ENCODE measurements at places on chromosomes 1 and 21. TPM values are rescaled to one million over a fixed set of nuclear protein-coding genes. Genes with fewer than 3 reads are reported as not detected.

- DNase-seq = no peak
These were observed 41.4 kb downstream of the SCMH1 start for GRCh38 chr1:41200728-41201127.

DNA sequence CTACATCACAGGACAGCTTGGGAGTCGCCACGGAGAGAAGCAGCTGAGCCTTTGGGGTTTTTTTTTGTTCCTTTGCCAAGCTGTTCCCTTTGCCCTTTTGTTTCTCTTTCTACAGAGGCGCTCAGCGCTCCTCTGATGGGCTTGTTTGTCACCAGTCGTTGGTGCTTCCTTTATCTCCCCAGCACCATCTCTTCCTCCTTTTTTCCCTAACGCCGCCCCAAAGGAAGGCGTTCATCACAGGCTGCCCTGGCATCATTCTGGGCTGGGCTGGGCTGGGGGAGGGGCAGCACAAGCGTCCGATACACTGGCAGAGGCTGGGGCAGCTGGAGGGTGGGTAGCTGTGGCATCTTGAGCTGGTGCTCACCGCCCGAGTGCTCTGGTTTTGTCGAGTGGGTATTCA lies 10.5 kb downstream of the IGSF21 start:
- no peak for DNase-seq

The OLIG2 gene
- not detected for total RNA-seq

The ATP13A2 gene
- 65.4 TPM for total RNA-seq

DNA sequence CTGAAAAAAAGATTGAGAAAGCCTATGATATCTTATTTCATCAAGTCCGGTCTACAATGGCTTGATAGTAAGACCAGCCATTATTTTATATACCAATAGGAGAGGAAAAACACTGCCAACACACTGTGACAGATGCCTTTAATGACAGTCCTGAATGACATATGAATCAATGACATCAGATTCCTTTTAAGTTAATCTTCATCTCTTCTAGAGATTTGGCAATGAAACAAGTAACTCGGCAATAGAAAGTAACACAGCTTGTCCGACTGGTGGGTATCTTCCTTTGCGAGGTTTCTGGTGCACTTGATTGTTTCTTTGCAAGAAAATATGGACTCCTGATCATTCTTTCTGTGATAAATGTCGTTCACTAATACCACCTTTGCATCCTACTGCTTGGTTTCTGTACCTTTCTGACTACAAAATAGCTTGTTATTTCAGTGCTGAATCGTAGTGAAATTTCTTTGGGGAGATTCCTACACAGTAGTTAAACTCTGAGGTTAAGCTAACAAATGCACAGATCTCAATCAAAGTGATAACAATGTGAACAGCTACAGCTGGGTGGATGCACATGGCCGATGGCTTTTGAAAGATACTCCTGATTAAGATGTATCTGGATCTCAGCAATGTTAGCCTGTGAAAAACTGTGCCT lies 104.7 kb downstream of the MRPS6 start:
- DNase-seq = no peak

The GBP3 gene
- 33.6 TPM for total RNA-seq

- no peak for DNase-seq
These were observed 326.7 kb downstream of the SIPA1L2 start for GRCh38 chr1:232303222-232303620.

DNA sequence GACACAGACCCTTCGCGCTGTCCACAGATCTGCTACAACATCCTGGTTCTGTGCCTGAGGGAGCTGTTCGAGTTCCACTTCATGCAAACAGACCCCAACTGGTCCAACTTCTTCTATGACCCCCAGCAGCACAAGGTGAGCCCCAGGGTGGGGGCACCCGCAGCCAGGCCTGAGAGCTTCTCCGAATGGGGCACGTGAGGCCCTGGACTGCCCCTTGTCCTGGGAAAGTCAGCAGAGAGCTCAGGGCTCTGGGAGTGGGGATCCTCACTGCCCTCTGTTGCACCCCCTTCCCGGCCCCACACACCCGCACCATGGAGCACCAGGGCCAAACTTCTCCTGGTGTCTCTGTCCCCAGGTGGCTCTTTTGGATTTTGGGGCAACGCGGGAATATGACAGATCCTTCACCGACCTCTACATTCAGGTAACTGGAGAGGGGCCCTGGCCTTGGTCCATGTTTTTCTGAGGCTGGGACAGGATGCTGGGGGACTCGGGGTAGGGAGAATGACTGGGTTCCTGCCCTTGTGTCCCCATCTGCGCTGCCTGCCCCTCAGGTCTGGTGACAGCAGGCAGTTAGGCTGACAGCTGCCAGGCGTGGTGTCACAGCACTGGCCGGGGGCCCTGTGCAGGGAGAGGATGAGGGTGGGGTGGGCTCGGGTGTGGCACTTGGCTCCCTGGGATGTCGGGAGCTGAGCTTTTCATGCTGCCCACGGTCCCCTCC lies 44.6 kb downstream of the COQ8A start:
- DNase-seq = no peak

- DNase-seq = no peak
These were observed 276.9 kb upstream of the ZRANB2 start for GRCh38 chr1:71357708-71358107.
